ENCODE measurements at places on chromosomes 6 and 20. TPM values are rescaled to one million over a fixed set of nuclear protein-coding genes. Genes with fewer than 3 reads are reported as not detected.

The ZNF334 gene
- total RNA-seq, result 4.4 TPM

The NOX3 gene
- total RNA-seq, result not detected

The C20orf96 gene
- total RNA-seq, result 9.3 TPM

GRCh38 chr6:125019918-125020317 lies 57.7 kb downstream of the RNF217 start:
- no peaks in the 10 kb centered on the region for H3K36me3 ChIP-seq
- no peak overlapping the region for H3K27ac ChIP-seq
- no peak for DNase-seq

GRCh38 chr6:117317261-117317660 lies 51.9 kb downstream of the VGLL2 start:
- no peak for DNase-seq
- no peak overlapping the region for H3K4me3 ChIP-seq
- no peaks in the 10 kb centered on the region for H3K36me3 ChIP-seq
- no peaks in the 10 kb centered on the region for H3K27me3 ChIP-seq

DNA sequence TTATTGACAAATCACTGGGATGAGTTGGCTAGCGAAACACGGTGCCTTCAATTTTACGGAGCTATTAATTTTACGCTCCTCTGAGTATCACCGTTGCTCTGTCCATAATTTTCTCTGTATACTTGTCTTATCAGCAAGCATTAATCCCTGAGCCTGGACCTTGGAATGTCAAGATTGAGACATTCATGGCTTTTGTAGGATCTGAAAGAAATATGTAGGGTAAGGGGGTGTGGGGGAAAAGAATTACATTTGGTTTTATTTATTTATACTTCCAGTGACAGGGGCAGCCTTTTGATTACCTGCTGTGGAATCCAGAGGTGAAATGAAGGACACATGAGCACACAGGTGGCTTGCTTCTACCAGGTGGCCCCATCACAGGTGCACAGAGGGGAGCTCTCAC lies 46.6 kb downstream of the DTD1 start:
- no peak overlapping the region for H3K27ac ChIP-seq
- H3K4me3 ChIP-seq, result no peak overlapping the region
- H3K4me1 ChIP-seq, result no peaks in the 10 kb centered on the region
- H3K27me3 ChIP-seq, result no peaks in the 10 kb centered on the region
- DNase-seq, result no peak
- H3K36me3 ChIP-seq, result no peaks in the 10 kb centered on the region

GRCh38 chr20:11098888-11099287 lies 425.1 kb upstream of the JAG1 start:
- no peaks in the 10 kb centered on the region for H3K27me3 ChIP-seq
- no peaks in the 10 kb centered on the region for H3K4me1 ChIP-seq
- no peak overlapping the region for H3K27ac ChIP-seq
- H3K36me3 ChIP-seq, result no peaks in the 10 kb centered on the region
- DNase-seq, result no peak

GRCh38 chr6:156778454-156779205 lies 1.5 kb downstream of the ARID1B start:
- H3K4me3 ChIP-seq, result peak overlapping the region; percentile 87
- peaks cover 43% of the 10 kb centered on the region for H3K4me1 ChIP-seq
- H3K27ac ChIP-seq, result peak overlapping the region; percentile 98
- H3K36me3 ChIP-seq, result no peaks in the 10 kb centered on the region
- DNase-seq, result peak; percentile 51

- peak overlapping the region; percentile 62 for H3K27ac ChIP-seq
- no peaks in the 10 kb centered on the region for H3K4me1 ChIP-seq
- H3K36me3 ChIP-seq, result no peaks in the 10 kb centered on the region
- DNase-seq, result no peak
Measured at GRCh38 chr6:132115714-132116366, 164.7 kb upstream of the CCN2 start.

GRCh38 chr6:1703091-1703855 lies 93.6 kb downstream of the FOXC1 start:
- no peak for DNase-seq
- no peak overlapping the region for H3K27ac ChIP-seq
- no peak overlapping the region for H3K4me3 ChIP-seq
- H3K27me3 ChIP-seq, result no peaks in the 10 kb centered on the region
- no peaks in the 10 kb centered on the region for H3K4me1 ChIP-seq
